CD8-positive, alpha-beta memory T cell (primary cell): ENCODE measurements at places on chromosomes 3 and 15. TPM values are rescaled to one million over a fixed set of nuclear protein-coding genes. Genes with fewer than 3 reads are reported as not detected.

Gene MOBP
- total RNA-seq, result not detected

Gene ISLR2
- not detected for total RNA-seq

Gene DUOXA1
- not detected for total RNA-seq

Gene UROC1
- not detected for total RNA-seq

Gene TRPM1
- not detected for total RNA-seq

Gene ITGA11
- not detected for total RNA-seq

Gene MUC13
- total RNA-seq, result not detected

Gene KLF15
- total RNA-seq, result 0.18 TPM

GRCh38 chr3:64927689-64928088 is 239.9 kb upstream of the ADAMTS9 start:
- H3K4me1 ChIP-seq, result no peaks in the 10 kb centered on the region
- H3K36me3 ChIP-seq, result no peaks in the 10 kb centered on the region
- H3K27me3 ChIP-seq, result no peaks in the 10 kb centered on the region
- no peak overlapping the region for H3K27ac ChIP-seq

GRCh38 chr15:100147828-100148227 is 193.9 kb downstream of the ADAMTS17 start:
- H3K27me3 ChIP-seq, result no peaks in the 10 kb centered on the region
- no peaks in the 10 kb centered on the region for H3K4me1 ChIP-seq
- H3K27ac ChIP-seq, result no peak overlapping the region
- H3K36me3 ChIP-seq, result no peaks in the 10 kb centered on the region
- no peak for DNase-seq

DNA sequence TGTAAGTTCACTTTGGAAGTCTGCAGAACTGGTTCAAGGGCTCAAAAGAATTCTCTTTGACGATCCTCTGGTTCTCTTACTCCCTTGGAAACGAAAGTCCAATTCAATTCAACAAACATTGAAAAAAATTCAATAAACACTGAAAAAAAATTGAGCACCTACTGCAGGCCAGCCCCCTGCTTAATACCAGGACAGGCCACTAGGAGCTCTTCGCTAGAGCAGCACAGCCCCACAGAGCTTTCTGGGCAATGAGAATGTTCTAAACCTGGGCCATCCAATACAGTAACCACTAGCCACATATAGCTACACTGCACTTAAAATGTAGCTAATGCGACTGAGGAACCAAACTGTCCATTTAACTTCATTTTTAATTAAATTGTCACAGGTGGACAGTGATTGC is 50.4 kb upstream of the DCLK3 start:
- H3K27ac ChIP-seq, result no peak overlapping the region
- no peak for DNase-seq
- no peak overlapping the region for H3K4me3 ChIP-seq
- no peaks in the 10 kb centered on the region for H3K4me1 ChIP-seq

DNA sequence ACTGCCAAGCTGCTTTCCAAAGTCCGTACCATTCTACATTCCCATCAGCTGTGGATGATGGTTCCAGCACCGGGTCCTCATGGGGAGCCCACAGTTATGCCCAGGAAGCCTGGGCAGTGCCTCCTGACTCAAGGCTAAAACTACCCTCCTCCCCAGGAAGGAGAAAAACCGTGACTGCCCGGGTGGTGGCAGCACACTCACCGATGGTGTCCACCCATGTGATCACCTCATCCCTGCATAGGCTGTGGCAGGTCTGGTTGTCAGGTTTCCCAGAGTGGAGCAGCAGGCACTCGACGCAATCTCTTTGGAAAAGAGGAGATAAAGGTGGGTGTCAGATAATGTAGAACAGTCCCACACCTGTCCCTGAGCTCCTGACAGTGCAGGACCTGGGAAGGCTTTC is 38.6 kb downstream of the UMPS start:
- H3K27ac ChIP-seq, result no peak overlapping the region
- H3K4me3 ChIP-seq, result no peak overlapping the region
- no peaks in the 10 kb centered on the region for H3K36me3 ChIP-seq
- DNase-seq, result no peak

- no peak for DNase-seq
- H3K27ac ChIP-seq, result no peak overlapping the region
- H3K27me3 ChIP-seq, result no peaks in the 10 kb centered on the region
- no peaks in the 10 kb centered on the region for H3K4me1 ChIP-seq
- no peaks in the 10 kb centered on the region for H3K36me3 ChIP-seq
- H3K4me3 ChIP-seq, result no peak overlapping the region
These were observed 20.6 kb downstream of the MEIS2 start for GRCh38 chr15:37079726-37080125.

DNA sequence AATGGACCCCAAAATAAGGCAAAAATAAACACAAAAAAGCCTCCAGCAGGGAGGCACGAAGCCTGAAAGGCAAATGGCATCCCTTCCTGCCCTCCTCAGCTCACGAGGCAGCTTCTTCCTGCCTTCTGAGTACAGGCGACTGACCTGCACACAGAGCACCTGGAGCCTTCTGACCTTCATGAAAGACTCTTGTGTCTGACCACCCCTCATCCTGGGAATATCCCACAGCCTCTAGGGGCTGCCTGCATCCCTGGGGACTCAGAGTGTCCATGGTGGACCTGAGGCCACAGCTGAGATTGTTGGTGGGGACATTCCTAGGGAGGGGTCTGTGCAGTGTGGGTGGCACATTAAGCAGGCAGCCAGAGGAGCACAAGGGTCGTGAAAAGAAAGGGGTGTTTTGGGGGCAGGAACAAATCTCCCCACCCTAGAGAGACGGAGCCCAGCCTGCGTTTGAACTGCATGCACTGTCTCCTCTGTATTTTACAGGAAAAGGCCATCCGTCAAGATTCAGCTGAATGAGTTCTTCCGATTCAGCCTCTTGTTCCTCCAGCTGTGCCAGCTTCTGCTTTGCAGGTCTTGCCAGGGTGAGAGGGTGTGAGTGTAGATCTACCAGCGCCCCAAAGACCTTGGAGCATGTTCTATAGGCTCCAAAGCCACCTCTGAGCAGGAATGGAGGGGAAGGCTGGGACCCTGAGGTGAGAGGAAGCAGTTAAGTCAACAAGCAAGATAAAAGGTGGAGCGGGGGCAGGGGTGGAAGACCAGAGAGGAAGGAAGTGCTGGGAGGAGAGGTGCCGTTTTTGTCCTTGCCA is 80.4 kb upstream of the MEF2A start:
- H3K4me3 ChIP-seq, result no peak overlapping the region
- H3K4me1 ChIP-seq, result peaks cover 12% of the 10 kb centered on the region
- no peak overlapping the region for H3K27ac ChIP-seq
- no peak for DNase-seq
- H3K36me3 ChIP-seq, result no peaks in the 10 kb centered on the region
- H3K27me3 ChIP-seq, result no peaks in the 10 kb centered on the region

GRCh38 chr15:69648212-69648611 is 195.6 kb downstream of the RPLP1 start:
- H3K27me3 ChIP-seq, result no peaks in the 10 kb centered on the region
- no peak for DNase-seq
- no peaks in the 10 kb centered on the region for H3K4me1 ChIP-seq
- H3K27ac ChIP-seq, result no peak overlapping the region

DNA sequence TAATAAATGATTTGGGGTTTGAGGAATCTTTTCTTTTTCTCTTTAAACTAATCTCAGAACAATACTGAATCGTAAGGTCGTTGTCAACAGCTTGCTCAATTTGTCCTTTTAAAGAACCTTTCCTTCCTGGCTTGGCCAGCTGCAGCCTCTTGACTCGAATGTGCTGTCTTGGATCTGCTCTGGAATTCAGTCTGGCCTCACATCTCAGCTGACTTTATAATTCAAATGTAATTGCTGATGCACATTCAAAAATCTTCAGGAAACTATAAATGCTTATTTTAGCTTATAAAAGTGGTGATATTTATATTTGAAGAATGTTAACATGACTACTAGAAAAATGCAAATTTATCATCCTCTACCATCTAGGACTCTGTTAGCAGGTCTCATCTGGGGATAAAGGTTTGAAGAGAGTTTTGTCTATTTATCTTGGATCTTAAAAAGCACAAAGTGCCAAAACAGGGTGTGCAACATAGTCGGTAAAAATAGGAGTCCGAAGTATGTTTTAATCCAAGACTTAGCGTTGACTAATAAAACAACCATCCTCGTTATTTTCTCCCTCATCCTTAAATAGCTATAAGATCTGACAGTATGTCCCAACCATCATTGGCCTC is 1035.2 kb downstream of the MCTP2 start:
- DNase-seq, result no peak
- H3K27me3 ChIP-seq, result no peaks in the 10 kb centered on the region
- H3K27ac ChIP-seq, result no peak overlapping the region
- H3K4me3 ChIP-seq, result no peak overlapping the region

- DNase-seq, result no peak
- no peak overlapping the region for H3K27ac ChIP-seq
- peaks cover 8% of the 10 kb centered on the region for H3K4me1 ChIP-seq
- H3K36me3 ChIP-seq, result no peaks in the 10 kb centered on the region
- peaks cover 5% of the 10 kb centered on the region for H3K27me3 ChIP-seq
- H3K4me3 ChIP-seq, result no peak overlapping the region
These were observed 42.3 kb upstream of the IQSEC1 start for GRCh38 chr3:13115576-13115910.

- no peaks in the 10 kb centered on the region for H3K36me3 ChIP-seq
- H3K4me3 ChIP-seq, result no peak overlapping the region
- no peaks in the 10 kb centered on the region for H3K4me1 ChIP-seq
- no peaks in the 10 kb centered on the region for H3K27me3 ChIP-seq
- H3K27ac ChIP-seq, result no peak overlapping the region
These were observed 202.1 kb upstream of the ZBTB20 start for GRCh38 chr3:115348951-115349745.

GRCh38 chr3:45992133-45992729 is 3.4 kb downstream of the FYCO1 start:
- H3K4me3 ChIP-seq, result no peak overlapping the region
- H3K27ac ChIP-seq, result no peak overlapping the region
- peaks cover 74% of the 10 kb centered on the region for H3K4me1 ChIP-seq
- no peaks in the 10 kb centered on the region for H3K36me3 ChIP-seq
- DNase-seq, result no peak
